CD4-positive, alpha-beta T cell treated with Interleukin-6 at 100 ng/mL for 8 hours (primary cell): ENCODE measurements at places on chromosomes 1 and 21.
A peak's percentile ranks its signal among the peaks of the same experiment; 100 is the strongest.

GRCh38 chr1:231201979-231202633 is 38.9 kb upstream of the GNPAT start:
- no peak for DNase-seq

GRCh38 chr1:170544624-170545023 is 12.7 kb downstream of the GORAB start:
- no peak for DNase-seq

DNA sequence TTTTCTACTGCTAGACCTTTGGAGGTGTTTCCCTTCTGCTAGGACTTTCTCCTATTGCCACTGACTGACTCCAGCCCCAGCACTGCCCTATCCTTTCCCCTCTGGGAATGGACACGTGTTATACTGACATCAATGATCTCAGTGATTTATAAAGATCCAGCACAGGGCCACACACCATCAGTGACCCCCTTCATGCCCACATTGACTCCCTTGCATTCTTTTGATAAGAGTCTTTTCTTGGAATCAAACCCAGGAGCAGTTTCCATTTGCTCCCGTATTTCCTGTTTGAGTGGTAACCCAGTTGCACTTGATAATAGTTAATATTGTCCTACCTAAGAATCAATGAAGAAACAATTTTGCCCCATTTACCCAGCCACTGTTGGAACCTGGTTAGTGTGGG is 501.0 kb upstream of the USP24 start:
- DNase-seq: no peak

GRCh38 chr1:64766429-64766828 is 21.6 kb downstream of the RAVER2 start:
- no peak for DNase-seq

GRCh38 chr1:181173761-181174447 is 85.4 kb downstream of the IER5 start:
- no peak for DNase-seq

- DNase-seq: no peak
Measured at GRCh38 chr1:26799479-26800142, 11.9 kb downstream of the PIGV start.

- DNase-seq: no peak
Measured at GRCh38 chr1:229388897-229389580, 44.9 kb downstream of the ACTA1 start.

- no peak for DNase-seq
Measured at GRCh38 chr1:156924478-156925153, 4.2 kb downstream of the LRRC71 start.

GRCh38 chr1:205351984-205352713 is 4.6 kb downstream of the KLHDC8A start:
- no peak for DNase-seq

GRCh38 chr1:177973585-177973984 is 3.7 kb upstream of the SEC16B start:
- DNase-seq: no peak

GRCh38 chr1:99697580-99697979 is 51.7 kb downstream of the PALMD start:
- DNase-seq: no peak

DNA sequence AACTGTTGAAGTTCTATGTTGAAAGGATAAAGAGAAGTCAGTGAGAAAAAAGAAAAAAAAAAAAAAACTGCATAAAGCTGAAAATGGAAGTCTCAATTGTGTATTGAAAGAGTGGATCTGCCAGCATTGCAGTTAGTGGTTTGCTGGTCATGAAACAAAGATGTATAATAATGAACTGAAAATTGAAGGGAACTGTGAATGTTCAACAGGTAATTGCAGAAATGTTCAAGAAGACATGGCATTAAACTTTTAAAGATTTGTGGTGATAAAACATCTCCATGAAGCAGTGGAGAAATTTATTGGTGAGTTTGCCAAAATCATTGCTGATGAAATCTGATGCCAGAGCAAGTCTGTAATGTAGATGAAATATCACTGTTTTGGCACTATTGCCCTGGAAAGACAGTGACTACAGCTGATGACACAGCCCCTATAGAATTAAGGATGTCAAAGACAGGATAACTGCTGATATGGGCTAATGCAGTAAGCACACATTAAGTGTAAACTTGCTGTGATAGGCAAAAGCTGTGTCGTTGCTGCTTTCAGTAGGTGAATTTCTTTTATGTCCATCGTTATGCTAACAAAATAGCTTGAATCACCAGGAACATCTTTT is 71.0 kb downstream of the RD3 start:
- no peak for DNase-seq

DNA sequence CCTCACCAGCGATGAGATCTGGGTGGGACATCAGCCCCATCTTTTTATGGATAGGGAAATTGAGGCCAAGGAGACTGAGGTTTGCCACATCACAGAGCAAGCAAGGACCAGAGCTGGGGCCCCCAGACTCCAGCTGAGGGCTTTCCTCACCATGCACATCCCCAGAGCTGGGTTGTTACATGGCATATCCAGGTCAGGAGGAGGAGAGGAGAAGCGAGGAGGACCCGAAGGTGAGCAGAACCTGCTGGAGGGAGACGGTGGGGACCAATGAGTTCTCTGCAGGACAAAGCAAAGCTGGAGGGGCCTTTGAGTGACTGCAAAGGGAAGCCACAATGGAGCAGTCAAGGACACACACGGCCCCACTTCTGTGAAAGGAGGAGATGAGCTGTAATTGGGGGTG is 255.5 kb upstream of the CSF3R start:
- no peak for DNase-seq

DNA sequence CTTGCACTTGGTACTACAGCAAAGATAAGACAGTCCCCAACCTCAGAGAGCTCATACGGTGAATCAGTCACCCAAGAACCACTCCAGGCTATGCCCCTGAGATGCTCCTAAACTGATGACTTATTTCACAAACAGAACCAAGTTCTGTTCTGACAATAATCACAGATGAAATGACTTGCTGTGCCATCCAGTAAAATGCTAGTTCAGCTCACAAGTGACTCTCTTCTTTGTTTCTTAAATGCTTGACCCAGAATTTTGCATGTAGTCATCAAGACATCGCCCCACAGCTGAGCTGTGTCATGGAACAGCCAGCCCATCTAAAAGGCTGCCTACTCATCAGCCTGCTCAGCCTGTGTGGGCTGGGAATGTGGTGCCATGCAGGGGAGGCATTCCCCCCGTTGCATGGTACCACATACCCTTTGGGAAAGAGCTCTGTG is 6.1 kb upstream of the SLC19A2 start:
- DNase-seq: no peak

DNA sequence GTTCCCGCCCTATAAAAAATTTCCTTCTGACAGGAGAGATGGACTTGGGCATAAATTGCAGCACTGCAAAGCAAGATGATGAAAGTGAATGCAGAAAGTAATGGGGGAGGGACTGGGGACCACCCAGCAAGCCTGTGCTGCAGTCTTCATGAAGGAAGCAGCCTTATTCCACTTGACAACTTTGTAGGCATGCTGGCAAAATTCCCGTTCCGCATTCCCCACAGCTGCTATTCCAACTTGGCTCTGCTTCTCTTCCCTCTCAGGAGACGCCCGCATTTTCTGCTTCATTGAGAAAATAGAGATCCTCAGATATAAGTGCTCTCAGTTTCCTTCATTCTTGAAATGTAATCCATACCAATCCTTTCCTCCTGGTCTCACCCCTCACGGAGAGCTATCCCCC is 2.4 kb downstream of the HMGB4 start:
- no peak for DNase-seq

DNA sequence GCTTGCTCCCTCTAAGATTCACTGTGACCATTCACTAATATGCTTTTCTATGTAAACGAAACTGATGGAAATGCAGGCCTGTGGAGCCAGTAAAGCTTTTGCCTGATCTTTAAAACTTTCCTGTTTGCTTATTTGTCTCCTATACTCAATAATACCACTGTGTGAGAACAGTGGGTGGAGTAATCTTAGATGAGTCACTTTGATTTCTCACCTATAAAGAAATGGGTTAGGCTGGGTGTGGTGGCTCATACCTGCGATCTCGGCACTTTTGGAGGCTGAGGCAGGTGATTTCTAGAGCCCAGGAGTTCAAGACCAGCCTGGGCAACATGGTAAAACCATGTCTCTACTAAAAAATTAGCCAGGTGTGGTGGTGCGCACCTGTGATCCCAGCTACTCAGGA is 70.8 kb downstream of the RWDD3 start:
- no peak for DNase-seq

- DNase-seq: no peak
Measured at GRCh38 chr1:231215681-231216385, 25.2 kb upstream of the GNPAT start.

DNA sequence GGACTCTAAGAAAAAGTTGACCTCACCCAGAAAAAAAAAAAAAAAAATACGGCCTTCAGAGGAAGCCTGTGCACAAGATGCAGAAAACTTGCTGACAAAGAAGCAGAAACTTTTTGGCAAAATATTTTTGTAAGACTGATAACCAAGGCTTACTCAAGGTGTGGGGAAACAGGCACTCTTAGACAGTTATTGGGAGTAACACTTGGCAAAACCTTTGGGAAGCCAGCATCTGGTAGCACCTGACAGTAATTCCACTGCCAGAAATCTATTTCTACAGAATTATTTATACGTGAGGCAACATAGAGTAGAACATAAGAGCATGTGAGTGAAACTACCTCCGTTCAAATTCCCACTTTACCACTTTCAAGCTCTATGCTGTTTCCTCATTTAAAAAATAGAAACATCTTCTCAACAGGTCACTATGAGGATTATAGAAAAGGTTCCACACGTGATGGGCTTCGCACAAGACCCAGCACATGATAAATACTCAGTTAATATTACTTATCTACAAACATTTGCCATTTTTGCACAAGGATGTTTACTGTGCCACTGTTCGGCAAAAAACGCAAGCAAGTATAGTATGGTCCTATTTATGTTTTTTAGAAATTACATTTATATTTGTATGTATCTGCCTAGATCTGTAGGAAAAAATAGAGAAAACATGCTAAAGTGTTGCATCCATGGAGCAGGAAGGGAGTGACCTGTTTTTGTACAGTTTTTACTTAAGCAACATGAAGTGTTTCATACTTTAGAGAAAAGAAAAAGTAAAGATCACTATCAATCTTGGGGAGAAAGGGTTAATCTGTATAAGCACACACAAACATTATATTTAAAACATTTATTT is 22.2 kb downstream of the MRPL39 start:
- no peak for DNase-seq

- no peak for DNase-seq
Measured at GRCh38 chr1:185600641-185601040, 133.6 kb upstream of the HMCN1 start.

DNA sequence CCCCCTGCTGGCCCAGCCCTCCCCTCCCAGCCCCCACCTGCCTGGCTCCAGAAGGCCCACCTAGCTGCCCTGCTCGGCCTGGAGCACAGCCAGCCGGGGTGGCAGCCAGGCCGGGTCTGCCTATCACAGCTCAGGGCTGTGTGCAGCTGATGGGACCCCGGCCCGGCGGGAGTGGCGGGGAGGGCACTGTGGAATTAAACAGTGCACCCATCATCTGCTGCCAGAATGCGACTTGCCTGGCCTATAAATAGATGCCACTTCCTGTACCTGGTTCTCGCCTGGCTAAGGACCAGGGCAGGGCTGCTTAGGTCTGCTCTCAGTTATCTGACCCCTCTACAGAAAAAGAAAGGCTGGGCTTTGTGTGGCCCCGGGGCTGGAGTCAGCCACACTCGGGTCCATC is 98.2 kb upstream of the VAMP3 start:
- DNase-seq: no peak

DNA sequence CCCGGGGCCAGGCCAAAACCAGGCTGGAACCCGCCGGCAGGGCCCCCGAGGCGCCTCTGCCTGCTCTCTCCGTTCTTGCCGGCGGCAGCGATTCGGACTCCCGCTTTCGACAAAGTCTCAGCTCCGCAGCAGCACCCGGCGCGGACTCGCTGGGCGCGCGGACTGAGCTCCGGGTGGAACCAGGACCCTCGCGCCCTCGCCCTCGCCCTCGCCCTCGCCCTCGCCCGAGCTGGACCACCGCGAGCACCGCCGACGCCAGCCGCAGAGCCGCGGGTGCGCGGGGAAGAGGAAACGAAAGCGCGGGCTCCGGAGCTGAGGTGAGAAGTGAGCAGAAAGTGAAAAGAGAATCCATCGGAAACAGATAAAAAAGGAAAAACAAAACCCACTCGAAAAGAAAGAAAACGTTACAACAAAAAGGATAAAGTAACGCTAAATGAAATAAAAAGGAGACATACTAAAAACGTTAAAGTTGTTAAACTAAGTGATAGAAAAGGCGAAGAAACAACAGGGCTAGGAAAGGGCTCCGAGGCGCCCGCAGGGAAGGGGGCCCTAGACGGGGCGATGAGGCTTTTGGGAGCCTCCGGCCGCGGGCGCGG is 64.9 kb downstream of the MEF2D start:
- DNase-seq: no peak

DNA sequence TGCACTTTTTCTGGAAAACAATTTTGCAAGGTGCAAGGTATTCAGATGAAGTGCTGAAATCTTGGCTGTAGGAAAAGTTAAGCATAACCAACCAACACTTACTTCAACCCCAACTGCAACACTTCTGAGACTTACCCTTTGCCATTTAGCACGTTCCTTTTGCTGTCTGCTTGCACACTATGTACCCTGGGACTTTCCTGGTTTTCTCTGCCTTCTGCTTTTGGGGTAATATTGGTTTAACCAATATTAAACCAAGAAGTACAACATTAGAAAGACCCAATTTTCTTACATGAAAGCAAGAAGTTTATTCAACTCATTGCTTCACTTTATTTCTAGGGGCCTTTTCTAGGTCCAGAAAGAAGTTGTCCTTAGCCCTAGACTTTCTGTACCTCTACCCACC is 193.0 kb downstream of the HLX start:
- no peak for DNase-seq

DNA sequence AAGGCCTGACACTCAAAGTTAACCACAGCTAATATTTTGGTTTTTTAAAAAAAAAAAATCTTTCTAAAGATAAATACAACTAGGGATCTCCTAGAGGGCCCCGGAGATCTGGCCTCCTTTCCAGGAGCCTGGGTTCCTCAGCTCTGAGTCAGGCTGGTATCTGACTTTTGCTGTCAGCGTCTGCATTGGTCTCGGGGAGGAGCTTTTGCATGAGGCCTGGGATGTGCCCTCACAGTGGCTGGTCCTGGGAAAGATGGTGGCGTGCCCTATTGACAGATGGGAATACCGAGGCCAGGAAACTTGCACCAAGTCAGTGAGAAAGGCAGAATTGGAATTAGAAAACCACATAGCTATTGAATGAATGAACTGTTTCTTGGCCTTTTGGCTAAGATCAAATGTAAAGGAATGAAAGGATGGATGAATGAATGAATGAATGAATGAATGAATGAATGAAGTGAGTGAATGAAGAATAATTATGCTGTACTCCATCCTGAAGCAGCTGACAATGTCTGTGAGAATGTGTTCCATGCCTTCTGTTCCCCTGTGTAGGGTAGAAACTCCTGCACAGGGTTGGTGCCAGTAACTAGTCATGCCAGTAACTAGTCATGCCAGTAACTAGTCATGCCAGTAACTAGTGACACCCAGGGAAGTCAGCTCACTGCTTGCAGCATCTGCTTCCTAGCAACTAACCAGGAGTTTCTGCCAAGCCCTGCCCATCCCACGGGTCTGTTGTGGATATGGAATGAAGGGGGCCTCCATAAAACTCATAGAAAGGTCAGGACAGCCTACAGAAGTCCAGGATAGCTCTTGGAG is 242.5 kb upstream of the VAMP3 start:
- no peak for DNase-seq

- peak; percentile 19 for DNase-seq
Measured at GRCh38 chr1:207454046-207454964, at the start of gene CR2. CR2 (plus strand) TSS chr1:207454328; CDS start chr1:207454419, 91 bp downstream.
